ENCODE measurements at places on chromosomes 7 and 10.

DNA sequence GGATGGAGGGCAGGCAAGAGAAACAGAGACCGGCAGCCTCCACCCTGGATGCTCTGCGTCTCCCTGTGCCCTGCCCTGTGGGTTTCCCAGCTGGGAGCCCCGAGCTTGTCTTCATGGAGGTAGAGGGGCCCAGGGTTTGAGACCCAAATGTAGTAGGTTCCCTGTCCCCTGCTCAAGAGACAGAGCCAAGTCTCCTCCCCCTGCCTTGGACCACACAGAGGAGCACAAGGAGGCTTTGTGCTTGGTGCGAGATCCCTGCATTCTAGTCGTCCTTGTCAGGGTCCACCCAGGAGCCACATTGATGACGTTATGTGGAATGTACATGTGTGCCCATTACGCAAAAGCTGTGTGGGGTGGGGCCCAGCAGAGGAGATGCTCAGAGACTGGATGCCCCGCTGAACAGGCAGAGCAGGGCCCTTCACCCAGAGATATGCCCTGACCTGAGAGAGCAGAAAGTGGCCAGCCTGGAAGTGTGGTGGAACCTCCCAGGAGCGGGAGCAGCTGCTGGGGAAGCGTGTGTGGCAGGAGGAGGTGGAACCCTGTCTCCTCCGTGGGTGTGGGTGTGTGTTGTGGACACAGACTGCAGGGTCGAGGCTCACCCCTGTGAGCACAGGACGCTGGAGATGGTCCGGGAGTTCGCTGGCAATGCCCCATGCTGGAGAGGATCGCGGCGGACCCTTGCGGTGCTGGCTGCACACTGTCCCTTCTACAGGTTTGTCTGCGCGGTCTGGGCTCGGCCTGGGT lies 39.3 kb downstream of the VWA2 start:
- no peak for DNase-seq

DNA sequence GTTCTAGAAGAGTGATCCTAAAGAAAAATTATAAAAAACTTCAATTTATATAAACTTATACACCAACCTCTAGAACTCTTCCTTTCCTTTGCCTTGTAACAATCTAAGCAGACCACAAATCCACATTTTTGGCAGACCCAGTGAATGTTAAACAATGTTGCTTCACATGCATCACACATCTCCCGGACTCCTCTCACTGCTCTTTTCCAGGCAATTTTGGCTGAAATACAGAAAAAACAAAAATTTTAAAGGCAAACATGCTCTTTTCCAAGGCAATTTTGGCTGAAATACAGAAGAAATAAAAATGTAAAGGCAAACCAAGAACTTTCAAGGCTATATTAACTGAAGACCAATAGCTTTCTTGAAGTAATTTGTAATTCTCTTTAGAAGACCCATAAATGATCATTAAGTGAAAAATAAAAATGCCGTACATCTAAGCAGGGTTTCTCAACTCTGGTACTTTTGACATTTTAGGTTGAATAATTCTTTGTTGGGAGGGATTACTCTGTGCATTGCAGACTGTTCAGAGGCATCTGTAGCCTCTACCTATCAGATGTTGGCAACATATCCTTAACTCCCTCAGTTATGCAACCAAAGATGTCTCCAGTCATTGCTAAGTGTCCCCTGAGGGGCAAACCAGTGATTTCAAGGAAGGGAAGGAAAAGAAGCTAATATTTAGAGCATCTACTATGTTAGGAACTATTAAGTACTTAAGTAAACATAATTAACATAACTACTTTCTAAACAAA lies 64.4 kb downstream of the NRBF2 start:
- no peak for DNase-seq

DNA sequence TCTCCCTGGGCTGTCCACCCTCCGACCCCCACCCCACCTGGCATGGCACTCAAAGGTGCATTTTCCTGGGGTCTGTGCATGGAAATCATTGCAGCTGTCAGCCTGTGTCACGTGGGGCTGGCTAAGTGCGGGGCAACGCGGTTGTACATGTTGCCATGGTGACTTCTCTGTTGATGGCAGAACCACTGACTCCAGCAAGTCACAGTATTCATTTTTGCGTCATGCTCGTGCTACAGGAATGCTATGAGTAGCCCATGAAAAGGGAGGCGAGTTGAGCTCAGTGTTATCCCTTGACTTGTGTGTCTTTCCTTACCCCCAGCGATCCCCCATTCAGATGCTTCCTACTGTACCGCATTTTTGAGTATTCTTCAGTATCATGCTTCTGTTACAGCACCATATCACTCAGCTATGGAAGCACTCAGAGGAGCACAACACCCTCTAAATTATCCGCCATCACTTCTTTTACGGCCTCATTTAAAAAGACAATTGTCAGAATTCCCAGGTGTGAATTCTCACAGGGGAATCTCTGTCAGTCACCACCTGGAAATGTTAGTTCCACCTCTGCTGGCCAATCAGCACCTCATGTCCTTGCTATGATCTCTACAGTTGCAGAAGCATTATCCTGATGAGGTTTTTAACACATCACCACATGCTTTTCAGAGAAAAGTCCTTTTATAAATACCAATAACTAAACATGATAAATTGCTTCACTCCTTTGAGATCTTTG lies 194.4 kb upstream of the C7orf33 start:
- DNase-seq = no peak

GRCh38 chr10:101219139-101219945 lies 9.9 kb downstream of the LBX1 start:
- no peak for DNase-seq

GRCh38 chr10:85175635-85176034 lies 847.2 kb downstream of the CCSER2 start:
- DNase-seq = no peak

DNA sequence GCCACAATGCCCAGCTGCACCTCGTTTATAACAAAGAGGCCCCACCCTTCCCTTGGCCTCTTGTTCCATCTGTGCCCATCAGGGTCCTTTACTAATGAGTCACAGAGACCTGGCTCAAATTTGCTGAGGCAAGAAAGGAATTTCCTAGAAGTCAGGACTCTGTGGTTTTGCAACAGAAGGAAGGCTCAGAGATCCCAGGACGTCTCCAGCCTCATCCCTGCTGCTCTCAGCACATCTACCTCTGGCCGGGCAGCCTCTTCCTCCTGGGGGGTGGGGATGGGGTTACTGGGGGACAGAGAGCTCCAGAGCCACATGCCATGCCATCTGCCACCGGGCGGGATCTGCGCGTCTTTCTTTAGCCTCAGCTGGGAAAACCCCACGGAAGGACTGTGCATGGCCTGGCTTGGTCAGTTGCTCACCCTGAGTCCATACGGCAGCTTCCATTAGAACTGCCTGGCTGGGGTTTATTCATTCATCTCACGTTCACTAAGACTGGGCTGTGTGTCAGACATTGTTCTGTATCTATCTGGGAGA lies 41.9 kb upstream of the PSMG3 start:
- DNase-seq = no peak

GRCh38 chr7:131583430-131583829 lies 27.0 kb upstream of the PODXL start:
- no peak for DNase-seq

DNA sequence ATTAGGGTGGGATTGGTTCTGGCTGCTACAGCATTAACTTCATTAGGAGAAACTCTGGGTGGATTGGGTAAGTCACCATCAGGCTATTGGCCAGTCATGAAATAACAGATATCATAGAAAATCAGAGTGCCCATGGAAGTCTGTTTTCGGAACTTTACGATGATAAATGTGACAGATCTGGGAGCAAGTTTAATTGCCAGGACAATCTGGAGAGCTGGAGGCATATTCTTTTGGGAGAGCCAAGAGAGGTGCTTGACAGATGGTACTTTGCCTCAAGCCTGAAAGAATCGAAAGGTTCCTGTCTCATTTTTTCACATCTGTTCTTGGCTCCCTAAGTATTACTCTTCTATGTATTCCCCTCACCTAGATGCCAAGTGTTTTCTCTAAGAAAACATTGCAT lies 369.9 kb downstream of the CNTNAP2 start:
- no peak for DNase-seq

DNA sequence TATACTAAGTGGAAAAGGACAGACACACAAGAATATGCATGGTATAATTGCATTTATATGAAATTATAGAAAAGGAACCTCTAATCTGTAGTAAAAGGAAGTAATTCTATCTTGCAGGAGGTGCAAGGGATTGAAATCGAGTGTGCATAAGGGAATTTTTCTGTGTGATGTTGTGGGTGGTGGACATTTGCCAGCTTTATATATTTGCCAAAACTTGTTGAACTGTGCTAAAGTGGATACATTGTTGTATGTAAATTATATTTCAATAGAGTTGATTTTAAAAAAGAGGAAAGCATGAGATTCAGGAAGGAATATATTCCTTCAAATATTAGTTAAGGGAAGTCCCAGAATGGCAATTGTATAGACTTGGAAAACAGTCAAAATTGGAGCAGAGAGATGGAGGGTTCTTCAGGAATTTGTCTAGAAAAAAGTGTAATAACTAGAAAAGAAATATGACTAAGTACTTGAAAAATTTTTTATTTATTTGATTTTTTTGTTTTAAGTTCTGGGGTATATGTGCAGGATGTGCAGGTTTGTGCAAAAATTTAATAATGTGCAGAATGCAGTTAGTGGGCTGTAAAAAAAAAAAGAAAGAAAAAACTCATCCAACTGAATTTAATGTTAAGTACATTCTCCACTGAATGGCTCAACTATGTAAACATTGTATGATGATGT lies 96.1 kb downstream of the ARL4A start:
- DNase-seq = no peak

GRCh38 chr7:75628055-75628454 lies 110.7 kb downstream of the HIP1 start:
- DNase-seq = no peak

DNA sequence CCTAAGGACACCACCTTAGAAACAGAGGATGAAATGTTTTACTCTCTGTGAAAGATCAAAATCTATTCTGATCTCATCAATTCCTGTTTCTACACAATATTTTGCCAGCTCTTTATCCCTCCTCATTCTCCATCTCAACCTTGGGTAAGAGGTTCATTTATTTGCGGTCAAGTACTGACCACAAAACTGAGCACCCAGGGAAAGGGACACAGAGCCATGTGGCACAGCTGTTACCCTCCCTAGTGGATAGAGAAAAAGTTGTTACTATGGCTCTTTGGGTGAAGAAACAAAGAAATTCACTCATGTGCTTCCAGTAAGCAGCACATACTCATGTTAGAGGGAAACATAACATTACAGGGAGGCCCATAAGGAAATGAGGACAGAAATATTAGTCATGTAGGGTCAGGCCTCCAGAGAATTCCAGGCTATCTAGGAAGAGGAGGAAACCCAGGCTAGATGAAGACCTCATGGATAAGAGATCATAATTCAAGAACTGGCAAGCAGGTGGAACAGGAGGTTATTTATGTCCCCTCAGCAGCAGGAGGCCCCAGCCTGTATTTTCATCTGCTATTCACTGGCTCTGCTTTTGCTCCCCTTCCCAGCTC lies 114.5 kb downstream of the ATE1 start:
- DNase-seq = no peak

- no peak for DNase-seq
Observed at GRCh38 chr7:131493581-131493980, 62.8 kb downstream of the PODXL start.

DNA sequence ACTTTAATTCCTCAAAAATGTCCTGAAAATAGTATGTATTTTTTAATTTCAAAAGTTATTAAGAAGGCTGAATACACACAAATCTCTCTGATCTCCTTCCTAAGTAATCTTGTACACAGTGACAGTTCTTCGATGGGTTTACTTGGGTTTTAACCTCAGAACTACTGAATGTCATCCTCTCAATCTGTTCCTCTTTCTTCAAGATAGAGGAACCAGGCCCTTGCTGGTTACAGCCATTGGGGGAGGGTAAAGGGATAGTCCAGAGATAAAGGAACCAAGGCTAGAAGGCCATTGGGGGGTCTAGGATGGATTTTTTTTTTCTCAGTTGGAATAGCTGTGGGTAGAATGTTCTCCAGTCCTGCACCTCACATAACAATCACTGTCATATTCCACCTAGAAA lies 224.9 kb downstream of the SKIDA1 start:
- DNase-seq = no peak

GRCh38 chr7:69180662-69181061 lies 417.6 kb upstream of the AUTS2 start:
- no peak for DNase-seq

- DNase-seq = no peak
Observed at GRCh38 chr10:119742947-119743648, 17.2 kb downstream of the INPP5F start.

DNA sequence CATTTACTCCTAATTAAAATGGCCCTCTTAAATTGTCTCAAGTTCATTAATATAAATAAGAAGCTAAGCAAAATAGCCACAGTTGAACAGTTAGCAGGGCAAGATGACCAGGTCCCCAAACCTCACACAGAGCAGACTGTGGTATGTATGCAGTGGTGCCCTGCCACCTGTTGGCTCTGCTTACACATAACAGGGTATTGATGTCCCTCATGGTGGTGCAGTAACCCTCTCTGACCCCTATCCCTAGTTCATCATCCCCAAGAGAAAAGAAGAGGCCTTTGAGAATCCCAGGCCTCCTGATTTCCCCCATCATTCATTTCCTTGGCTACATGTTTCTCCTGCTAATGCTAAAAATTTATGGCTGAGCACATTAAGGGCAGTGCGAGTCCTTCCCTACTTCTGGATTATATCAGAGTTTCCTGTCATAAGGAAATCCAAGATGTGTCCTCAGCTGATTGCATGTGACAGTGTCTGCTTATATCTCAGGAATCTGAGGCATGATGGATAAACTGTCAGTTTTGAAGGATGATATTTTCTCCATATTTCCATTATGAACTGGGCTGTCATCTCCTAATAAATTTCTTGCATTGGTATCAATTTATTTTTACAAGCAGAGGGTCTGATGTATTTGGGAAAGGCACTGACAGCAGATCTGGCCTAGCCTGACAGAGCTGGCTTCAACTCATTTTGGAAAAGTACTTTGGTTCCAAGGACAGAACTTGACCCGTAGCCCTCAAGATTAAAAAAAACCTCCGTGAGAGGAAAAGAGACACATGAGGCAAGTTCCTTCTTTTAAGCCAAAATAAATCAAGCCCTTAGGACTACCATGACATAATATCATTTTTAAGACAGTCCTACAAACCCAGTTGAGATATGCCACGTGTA lies 880.6 kb downstream of the LRMDA start:
- no peak for DNase-seq

DNA sequence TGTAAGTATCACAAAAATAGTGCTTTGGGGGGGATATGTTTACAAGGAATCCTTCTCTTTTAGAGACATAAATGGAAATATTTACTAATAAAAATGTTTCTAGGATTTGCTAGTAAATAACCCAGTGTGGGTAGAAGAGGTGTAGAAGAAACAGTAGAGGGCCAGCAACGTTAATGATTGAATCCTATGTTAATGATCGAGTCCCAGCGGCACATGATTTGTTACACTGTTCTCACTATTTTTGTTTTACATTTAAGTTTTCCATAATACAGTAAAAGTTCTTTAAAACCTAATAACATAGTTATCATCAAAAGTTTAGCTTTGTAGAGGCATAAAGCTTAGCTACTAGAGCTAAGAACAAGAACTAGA lies 66.0 kb downstream of the UBE2H start:
- DNase-seq = no peak

Data from stimulated activated effector memory CD8-positive, alpha-beta T cell treated with anti-CD3 and anti-CD28 coated beads, Interleukin-12 subunit alpha, Interleukin-12 subunit beta, amount 100 ng/mL, for 72 hours (primary cell).